ENCODE measurements at places on chromosomes 12 and 14.

GRCh38 chr12:121120323-121120722, 12.4 kb upstream of the P2RX7 start:
- H3K4me3 ChIP-seq, result no peak overlapping the region
- H3K4me1 ChIP-seq, result no peaks in the 10 kb centered on the region
- H3K36me3 ChIP-seq, result no peaks in the 10 kb centered on the region
- H3K27me3 ChIP-seq, result no peaks in the 10 kb centered on the region
- no peak for DNase-seq
- no peak overlapping the region for H3K27ac ChIP-seq

DNA sequence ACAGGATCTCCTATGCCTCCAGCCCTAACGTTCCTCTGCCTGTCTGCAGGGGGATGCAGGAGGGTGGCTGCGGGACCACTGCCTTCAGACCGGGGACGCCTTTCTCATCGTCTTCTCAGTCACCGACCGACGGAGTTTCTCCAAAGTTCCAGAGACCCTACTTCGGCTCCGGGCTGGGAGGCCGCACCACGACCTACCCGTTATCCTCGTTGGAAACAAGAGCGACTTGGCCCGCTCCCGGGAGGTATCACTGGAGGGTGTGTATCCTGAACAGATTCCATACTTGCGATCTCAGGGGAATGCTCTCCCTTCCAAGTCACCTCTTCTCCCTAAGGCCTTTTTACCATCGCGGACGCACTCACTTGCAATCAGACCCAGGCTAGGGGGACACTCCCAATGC, 3.0 kb downstream of the REM2 start:
- H3K36me3 ChIP-seq, result no peaks in the 10 kb centered on the region

- DNase-seq, result no peak
- no peaks in the 10 kb centered on the region for H3K27me3 ChIP-seq
- no peak overlapping the region for H3K4me3 ChIP-seq
- H3K36me3 ChIP-seq, result no peaks in the 10 kb centered on the region
- H3K4me1 ChIP-seq, result no peaks in the 10 kb centered on the region
- no peak overlapping the region for H3K27ac ChIP-seq
Measured at GRCh38 chr14:61444215-61444768, 122.9 kb downstream of the PRKCH start.

GRCh38 chr14:100309028-100309737, 2.9 kb upstream of the SLC25A29 start:
- no peak for DNase-seq
- H3K4me1 ChIP-seq, result peaks cover 15% of the 10 kb centered on the region
- no peak overlapping the region for H3K27ac ChIP-seq
- H3K27me3 ChIP-seq, result no peaks in the 10 kb centered on the region
- H3K4me3 ChIP-seq, result no peak overlapping the region
- no peaks in the 10 kb centered on the region for H3K36me3 ChIP-seq

DNA sequence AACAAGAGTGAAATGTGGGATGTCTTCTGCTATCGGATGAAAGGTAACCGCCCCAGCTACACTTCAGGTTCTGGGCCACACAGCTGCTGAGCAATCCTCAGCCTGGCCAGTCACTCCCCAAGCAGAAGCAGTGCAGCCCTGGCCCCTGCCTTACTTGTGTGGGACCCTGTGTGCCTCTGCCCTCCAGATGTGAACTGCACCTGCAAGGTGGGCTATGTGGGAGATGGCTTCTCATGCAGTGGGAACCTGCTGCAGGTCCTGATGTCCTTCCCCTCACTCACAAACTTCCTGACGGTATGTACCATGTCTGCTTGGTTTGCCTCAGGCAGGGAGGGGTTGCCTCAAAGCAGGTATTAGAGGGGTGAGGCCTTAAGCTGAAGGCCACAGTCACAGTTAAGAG, 85.6 kb downstream of the NT5DC3 start:
- no peak overlapping the region for H3K27ac ChIP-seq
- H3K4me1 ChIP-seq, result no peaks in the 10 kb centered on the region
- H3K27me3 ChIP-seq, result no peaks in the 10 kb centered on the region
- H3K36me3 ChIP-seq, result no peaks in the 10 kb centered on the region
- DNase-seq, result no peak

DNA sequence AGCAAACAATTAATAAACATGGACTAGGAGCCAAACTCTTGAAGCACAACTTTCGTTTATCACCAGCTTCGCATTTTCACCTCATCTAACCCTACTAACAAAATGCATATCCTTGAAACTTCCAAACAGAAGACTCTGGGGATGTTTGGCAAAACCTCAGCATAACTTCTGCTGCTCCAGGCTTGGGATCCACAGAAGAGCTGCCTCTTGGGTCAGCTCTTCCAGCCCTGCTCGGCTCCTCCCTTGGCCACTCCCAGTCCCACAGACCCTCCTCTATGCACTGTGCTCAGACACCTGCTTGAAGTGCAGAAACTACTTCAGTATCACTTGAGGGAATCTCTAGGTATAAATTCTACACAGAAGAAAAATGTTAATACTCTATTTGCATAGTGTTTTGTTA, 110.0 kb upstream of the AMIGO2 start:
- H3K27me3 ChIP-seq, result no peaks in the 10 kb centered on the region
- no peak overlapping the region for H3K4me3 ChIP-seq
- no peaks in the 10 kb centered on the region for H3K36me3 ChIP-seq

GRCh38 chr14:62097072-62097471, 334.9 kb downstream of the SNAPC1 start:
- H3K4me3 ChIP-seq, result no peak overlapping the region
- H3K4me1 ChIP-seq, result no peaks in the 10 kb centered on the region
- DNase-seq, result no peak
- no peaks in the 10 kb centered on the region for H3K36me3 ChIP-seq
- H3K27me3 ChIP-seq, result no peaks in the 10 kb centered on the region
- no peak overlapping the region for H3K27ac ChIP-seq

- no peak for DNase-seq
- no peaks in the 10 kb centered on the region for H3K27me3 ChIP-seq
- H3K4me3 ChIP-seq, result no peak overlapping the region
- H3K27ac ChIP-seq, result no peak overlapping the region
Measured at GRCh38 chr12:1703771-1704722, 13.2 kb downstream of the ADIPOR2 start.

All from breast epithelium (tissue), 4 donors.